ENCODE measurements at places on chromosomes 4 and X.

DNA sequence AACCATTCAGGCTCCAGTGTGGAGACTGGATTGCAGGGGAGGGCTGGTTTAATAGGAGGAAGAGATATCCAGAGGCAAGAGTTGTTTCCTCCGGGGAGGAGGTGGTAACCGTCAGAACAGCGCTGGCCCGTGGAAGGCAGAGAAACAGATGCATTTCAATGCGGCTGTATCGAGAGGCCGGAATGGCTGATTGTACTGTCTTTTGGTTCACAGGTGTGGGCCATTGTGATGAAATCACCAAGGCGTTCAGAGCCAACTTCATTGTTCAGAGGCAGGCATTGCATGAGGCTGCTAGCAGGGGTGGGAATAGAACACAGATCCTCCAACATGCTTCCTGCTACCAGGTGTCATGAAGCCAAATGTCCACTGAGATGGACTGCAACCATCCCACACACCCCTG lies 53.0 kb downstream of the SHOX start:
- DNase-seq = no peak

GRCh38 chrX:9690046-9690445 lies 75.6 kb downstream of the GPR143 start:
- DNase-seq = no peak

DNA sequence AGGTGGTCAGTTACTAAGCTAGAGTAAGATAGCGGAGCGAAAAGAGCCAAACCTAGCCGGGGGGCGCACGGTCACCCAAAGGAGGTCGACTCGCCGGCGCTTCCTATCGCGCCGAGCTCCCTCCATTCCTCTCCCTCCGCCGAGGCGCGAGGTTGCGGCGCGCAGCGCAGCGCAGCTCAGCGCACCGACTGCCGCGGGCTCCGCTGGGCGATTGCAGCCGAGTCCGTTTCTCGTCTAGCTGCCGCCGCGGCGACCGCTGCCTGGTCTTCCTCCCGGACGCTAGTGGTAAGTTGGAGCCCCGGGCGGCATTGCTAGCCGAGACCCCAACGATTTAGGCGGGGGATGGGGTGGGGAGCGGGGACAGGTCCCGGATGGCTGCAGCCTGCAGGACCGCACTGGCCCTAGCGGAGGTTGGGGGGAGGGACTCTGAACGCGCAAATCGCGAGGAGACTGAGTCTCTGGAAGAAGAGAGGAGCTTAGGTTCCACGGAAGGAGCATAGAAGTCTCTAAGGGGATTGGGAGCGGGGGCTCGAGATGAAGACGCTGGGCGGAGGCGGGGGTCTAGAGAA lies 573 bp downstream of the HTR2C start:
- DNase-seq = no peak

DNA sequence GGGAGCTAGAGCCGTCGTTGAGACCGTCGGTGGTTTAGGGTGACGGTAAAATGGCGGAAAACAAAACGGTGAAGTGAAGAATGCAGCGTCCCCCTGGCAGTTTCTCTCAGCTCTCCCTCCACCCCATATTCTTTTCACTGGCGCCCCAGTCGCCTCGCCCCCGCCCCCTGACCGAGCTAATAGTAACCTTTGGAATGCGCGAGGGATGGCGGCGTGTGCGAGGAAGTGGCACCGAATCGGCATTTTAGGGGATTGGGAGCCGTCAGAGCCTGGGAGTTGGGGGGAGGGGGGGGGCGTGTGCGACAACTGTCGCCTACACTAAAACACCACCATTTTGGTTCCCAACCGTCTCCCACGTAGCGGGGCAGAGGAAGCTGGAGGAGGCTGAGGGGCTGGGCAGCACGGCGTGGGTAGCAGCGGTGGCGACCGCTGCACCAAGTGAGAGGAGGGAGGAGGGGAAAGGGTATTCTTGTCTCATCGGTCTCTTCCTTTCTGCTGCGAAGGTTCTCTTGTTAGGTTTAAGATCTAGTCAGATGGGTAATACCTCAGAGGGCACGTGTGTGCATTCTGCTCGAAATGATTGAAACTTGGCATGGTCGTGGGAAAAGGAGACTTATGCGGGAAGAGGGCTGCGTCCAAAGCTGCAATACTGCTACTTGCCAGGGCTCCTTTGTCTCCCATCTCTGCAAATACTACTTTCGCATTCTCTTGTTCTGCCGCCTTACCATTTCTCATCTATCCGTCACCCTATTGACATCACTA lies 840 bp downstream of the ZNF711 start:
- DNase-seq = no peak

DNA sequence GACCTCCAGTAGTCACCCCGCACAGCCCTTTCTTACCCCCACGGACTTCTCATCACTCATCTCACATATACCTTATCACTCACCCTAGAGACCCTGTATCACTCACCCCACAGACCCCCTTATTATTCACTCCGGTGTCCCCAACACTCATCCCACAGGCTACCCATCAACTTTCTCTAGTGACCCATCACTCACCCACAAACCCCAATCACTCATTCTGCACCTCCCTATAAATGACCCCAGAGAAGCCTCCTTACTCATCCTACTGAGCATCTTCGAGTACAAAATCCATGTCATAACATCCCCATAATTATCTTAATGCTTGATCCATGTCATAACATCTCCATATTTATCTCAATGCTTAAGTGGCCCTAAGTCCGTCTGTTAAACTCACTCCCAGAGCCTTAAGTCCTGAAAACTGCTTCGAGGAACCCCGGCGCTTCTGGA lies 934 bp downstream of the ZNF41 start:
- DNase-seq = no peak

GRCh38 chr4:174707902-174708301 lies 121.1 kb downstream of the GLRA3 start:
- no peak for DNase-seq

GRCh38 chr4:14178421-14178820 lies 550.9 kb upstream of the BOD1L1 start:
- no peak for DNase-seq

GRCh38 chrX:41688835-41689234 lies at the start of gene GPR34:
TSS of gene GPR34 (plus strand) at chrX:41688973. CDS start at chrX:41695634, 6,661 bp downstream.
- DNase-seq = no peak

- no peak for DNase-seq
Observed at GRCh38 chr4:3371033-3372001, 70.5 kb upstream of the HGFAC start.

GRCh38 chrX:115679460-115679859 lies 118.5 kb downstream of the PLS3 start:
- DNase-seq = no peak

DNA sequence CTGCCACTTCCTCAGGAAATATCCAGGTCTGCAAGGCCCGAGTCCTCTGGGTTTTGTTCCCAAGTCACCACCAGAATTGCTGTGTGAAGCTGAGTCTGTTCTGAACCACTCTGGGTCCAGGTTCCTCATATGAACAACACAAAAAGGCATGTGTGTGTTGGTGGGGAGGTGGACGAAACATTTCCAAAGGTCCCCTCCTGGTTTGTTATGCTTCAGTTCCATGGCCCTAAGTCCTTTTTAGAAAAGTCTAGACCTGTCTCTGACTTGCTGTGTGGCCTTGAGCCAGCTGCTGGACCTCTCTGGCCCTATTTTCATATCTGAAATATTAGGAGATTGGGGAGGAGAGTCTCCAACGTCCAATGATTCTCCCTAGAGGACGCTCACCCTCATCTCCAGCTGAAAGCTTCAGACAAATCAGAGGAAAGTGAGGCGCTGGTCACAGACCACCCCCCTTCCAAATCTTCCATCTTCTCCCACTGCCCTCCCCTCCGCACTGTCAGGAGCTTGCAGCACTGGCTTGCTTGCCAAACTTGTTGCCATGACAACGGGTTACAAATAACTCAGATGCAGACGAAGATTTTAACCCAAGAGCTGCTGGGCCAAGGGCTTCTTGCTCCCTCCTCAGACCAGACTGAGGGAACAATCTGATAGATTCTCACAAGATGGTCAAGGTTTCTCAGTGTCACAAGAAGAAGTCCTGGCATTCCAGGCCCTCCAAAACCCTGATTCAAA lies 64.5 kb downstream of the SMC1A start:
- no peak for DNase-seq

DNA sequence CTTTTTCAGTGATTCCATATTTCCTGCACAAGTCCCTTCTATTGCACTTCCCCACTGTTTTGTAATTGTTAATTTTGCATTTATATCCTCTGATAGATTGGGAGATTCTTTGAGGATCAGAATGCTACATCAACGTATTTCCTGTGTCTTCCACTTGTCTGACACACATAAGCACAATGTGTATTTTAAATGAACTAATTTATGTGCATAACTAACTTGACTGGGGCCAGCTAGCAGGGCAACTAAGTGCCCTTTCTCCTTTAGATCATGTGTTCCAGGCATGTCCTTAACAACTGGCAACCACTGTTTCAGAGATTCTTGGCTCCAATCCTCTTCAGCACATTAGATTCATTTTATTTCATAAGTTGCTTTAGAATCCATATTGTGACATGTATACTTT lies 15.7 kb upstream of the UCP1 start:
- DNase-seq = no peak

- DNase-seq = no peak
Observed at GRCh38 chr4:108804648-108805273, 41.9 kb upstream of the ETNPPL start.

GRCh38 chr4:93981594-93981993 lies 153.0 kb downstream of the ATOH1 start:
- DNase-seq = no peak

GRCh38 chr4:7294176-7294756 lies 101.9 kb downstream of the SORCS2 start:
- DNase-seq = no peak

DNA sequence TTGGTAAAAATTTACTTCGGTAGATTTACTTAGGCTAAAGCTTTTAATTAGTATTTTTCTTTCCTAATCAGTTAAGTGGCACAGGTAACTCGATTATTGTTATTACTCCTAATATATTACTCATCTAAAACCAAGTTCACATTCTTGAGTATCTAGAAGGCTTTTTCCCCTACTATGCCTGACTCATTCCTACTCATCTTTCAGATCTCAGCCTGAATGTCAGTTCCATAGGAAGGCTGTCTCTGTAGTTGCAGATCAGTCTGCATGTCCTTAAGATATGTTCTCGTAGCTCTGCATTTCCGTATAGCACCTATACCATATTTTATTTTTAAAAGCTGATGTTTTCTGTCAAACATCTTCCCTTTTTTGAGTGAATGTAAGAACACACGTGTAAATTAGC lies 5.9 kb upstream of the FAM184B start:
- no peak for DNase-seq

DNA sequence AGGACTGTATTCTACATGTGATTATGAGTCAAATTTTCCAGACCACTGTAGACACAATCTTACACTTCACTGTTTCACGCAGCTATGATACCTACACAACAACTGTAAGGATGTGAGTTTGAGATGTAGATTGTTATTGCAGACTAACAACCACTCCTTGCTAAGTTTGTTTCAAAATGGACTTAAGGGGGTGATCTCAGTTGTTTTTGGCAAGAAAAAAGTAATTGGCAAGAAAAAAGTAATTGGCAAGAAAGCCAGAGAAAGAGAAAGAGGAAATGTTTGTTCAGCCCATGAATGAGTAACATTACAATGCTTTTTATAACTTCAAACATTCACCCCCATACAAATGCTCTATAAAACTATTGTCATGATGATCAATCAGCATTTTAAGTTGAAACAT lies 466.4 kb downstream of the DMD start:
- no peak for DNase-seq

DNA sequence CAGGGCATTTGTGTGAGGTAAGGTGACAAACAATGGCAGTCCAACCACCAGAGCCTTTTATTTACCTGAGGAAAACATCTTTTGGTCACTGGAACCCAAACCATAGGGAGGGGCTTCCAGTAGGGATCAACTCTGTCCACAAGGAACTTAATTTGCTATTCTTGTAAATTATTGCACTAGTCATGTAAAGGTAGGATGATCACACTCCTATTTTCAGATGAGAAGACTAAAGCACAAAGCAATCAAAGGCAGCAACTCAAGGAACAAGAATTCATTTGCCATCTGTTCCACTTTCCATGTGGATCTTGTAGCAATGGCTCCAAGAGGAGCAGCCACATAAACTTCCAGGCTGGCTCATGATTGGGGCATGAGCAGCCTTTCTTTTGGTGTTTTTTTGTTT lies 35.3 kb downstream of the CD99L2 start:
- DNase-seq = no peak

DNA sequence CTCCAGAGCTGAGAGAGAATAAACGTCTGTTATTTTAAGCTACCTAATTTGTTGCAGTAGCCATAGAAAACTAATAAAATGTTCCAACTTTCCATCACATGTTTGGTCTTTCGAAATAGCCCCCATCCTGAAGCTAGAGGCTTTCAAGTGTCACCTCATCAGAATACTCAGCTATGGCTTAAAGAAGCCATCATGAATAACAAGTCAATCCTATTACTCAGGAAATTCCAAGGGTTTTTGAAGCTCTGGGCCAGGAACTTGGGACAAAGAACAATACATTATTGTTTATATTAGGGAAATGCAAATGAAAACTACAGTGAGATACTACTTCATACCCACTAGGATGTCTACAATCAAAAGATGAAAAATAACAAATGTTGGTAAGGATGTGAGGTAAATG lies 42.2 kb downstream of the TBCK start:
- no peak for DNase-seq

DNA sequence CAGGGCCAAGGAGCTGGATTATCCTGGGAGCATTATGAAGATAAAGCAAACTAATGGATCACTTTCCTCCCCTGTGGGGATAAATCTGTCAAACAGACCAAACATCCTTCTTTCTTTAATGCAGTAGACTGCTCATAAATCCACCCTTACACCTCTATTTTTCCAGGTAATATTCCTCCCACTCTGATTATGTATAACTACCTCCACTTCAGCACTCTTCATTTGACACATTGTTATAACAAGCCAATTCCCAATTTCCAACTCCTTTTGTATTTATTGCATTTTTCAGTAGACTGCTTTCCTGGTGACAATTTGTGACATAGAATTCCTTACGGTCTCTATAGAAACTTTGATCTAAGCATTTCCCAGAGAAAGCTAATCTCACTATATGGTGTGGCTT lies 115.0 kb upstream of the PRKG2 start:
- no peak for DNase-seq

DNA sequence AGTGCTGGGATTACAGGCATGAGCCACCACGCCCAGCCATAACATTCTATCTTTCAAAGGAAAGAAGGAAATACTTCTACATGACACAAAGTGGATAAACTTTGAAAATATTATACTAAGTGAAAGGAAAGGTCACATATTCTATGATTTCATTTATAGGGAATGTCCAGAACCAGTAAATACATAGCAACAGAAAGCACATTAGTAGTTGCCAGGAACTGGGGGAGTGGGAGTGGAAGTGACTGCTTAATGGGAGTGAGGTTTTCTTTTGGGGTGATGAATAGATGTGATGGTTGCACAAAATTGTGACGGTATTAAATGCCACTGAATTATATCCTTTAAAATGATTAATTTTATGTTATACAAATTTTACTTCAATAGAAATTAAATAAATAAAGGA lies 95.7 kb upstream of the IL15 start:
- DNase-seq = no peak

DNA sequence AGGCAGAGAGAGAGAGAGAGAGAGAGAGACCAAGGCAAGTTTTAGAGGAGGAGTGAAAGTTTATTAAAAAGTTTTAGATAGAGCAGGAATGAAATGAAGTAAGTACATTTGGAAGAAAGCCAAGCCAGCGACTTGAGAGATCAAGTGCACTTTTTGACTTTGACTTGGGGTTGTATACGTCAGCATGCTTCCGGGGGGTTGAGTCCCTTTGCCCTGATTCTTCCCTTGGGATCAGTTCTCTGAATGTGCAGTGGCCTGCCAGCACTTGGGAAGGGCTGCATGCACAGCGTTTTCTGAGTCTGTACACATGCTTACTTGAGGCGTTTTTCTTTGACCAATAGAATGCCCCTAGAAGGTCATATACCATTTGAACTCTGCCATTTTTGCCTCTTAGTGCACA lies 400.5 kb downstream of the PDGFC start:
- DNase-seq = no peak

GRCh38 chrX:150647331-150647730 lies 45.9 kb upstream of the MTMR1 start:
- DNase-seq = no peak

All from activated naive CD4-positive, alpha-beta T cell (primary cell).